ENCODE measurements at places on chromosomes 12 and 14.

DNA sequence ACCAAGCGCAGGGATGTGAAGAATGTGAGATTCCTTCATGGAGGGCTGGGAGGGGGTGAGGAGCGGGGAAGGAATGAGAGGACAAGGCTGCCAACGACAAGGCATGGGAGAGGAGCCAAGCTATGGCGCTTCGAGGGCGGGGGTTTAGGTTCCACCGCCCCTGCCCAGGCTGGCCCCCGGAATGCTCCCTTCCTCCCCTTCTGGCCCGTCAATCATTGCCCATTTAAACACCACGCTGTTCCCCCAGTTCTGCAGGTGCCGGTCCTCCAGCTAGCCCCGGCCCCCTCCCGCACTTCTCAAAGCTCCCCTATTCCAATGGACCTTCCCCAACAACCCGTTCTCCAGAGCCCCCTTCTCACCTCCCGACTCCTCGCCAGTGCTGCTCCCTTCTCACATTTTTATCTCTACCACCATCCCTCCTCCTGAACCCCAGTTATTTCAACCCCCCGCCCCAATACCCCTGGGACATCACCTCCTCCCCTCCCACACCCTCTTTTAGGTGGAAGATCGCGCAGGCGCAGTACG is 428 bp downstream of the RNF41 start:
- DNase-seq: no peak

- DNase-seq: no peak
Observed at GRCh38 chr12:66309606-66310005, 7.3 kb downstream of the HELB start.

DNA sequence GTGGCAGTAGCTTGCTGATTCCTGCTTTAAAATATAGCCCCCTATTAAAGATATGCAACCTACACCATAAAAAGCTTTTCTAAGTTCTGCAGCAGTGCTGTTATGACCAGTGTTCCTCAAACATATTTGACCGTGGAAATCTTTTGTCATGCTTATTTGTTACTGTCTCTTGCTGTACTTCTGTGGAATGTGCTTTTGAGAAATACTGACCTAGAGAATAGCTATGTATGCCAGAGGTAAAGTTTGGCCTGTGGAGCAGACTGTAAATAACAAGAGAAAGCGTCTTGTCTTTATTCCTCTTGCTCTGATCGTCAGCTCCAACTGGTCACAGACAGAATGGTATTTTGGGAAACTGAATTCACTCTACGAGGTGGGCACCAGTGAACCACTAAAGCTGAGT is 239.0 kb downstream of the FBXL14 start:
- DNase-seq: no peak

GRCh38 chr14:60648934-60649874 is at the start of gene SIX1:
Gene SIX1 (minus strand): TSS chr14:60649477. CDS start chr14:60649189, 288 bp downstream.
- peak; percentile 82 for DNase-seq

DNA sequence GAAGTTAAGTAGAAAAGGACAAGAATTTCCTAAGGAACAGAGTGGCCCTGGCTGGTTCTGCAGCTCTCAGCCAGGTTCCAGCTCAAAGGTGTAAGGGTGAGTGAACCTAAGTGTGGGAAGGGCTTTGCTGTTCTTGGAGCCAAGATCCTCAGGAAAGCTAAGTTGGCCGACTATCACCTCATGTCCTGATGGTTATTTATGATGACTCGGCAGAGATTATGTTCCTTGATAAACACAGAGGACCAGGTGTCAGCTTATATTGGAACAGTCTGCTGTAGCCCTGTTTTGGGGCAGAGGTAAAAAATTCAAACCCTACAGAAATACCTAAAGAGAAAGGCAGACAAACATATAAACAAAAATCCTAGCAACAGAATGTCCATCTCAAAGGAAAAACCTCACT is 128.5 kb downstream of the TBX3 start:
- no peak for DNase-seq
